SJCRH30 (cell line): ENCODE measurements at places on chromosomes 4 and X. TPM values are rescaled to one million over a fixed set of nuclear protein-coding genes. Genes with fewer than 3 reads are reported as not detected.

DNA sequence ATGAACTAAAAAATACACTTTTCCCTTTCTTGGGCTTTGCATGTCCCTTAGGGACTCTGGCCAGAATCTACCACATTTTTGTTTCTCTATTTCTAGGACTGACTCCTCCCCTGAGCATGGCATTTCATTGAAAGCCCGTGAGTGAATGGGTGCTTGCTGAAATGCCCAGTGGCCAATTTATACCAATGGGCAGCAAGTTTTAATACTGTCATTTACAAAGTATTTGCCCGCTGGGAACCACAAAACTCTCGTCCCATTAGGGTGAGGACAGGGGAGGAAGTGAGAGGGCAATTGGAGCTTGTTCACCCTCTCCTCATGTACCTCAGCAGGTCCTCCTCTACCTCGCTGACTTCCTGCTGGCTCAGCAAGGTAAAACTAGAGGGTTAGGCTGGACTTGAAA is 1.1 kb downstream of the SRPX2 start:
- no peak for DNase-seq

DNA sequence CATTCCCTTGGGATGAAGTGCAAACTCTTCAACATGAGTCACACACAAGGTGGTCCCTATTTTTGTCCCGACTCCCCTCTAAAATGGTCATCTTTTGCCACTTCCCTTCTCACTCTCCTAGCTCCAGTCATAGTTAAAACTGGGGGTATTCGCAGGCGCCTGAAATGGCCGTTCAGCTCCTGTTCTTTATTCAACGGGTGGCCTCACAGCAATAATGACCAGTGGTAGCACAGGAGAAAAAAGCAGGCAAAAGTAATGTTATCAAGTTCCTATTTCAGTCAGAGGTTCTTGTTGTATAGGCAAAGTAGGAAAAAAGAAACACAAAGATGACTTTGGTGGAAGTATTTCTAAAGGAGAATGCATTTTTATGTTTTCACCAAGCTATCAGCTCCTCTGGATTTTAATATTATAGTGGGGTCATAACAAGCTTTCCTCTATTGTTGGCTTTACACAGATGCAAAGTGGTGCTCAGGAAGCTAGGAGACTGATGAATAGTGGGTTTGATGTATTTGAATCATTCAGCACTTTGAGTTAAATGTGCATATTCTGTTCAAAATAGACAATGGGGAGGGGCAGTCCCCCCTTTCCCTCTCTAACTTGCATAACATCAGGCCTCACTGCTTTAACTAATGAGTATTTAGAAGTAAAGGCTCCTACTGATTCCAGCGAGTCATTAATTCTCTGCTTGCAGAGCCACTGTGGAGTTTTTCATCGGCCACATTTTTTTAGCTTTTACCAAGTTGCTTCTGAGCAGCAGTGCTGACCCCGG is 171.2 kb upstream of the NDP start:
- no peak for DNase-seq

GRCh38 chr4:43496188-43496587 is 603.7 kb downstream of the GRXCR1 start:
- DNase-seq: no peak

DNA sequence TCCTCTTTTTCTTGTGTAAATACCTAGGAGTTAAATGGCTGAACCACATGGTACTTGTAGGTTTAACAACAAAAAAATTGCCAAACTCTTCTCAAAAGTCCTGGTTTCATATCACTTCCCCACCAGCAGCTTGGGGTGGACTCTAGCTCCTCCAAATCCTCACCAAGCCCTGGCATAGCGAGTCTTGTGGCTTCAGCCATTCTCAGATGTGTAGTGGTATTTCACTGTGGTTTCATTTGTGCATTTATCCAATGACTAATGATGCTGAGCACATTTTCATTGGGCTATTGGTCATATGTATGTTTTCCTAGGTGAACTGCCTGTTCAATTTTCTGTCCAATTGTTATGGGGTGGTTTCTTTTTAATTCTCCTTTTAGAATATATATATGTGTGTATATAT is 249.3 kb downstream of the NLGN4X start:
- DNase-seq: no peak

- DNase-seq: no peak
Measured at GRCh38 chrX:129719931-129720530, 18.7 kb upstream of the XPNPEP2 start.

DNA sequence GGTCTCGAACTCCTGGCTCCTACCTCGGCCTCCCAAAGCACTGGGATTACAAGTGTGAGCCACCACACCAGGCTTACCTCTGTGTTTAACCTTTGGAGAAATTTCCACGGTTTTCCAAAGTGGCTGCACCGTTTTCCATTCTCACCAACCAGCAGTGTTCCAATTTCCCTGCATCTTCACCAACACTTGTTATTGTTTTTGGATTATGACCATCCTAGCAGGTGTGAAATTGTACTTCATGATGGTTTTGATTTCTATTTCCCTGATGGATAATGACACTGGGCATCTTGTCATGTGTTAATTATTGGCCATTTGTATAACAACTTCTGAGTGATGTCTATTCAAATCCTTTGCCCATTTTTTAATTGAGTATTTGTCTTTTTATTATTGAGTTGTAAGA is 2.7 kb upstream of the MAP3K15 start:
- DNase-seq: no peak

- DNase-seq: no peak
Measured at GRCh38 chr4:123858465-123858864, 461.9 kb downstream of the SPRY1 start.

GRCh38 chrX:15499976-15500375 is 631 bp upstream of the BMX start:
- DNase-seq: no peak

Gene CSAG2
- not detected in 2 replicates for total RNA-seq

Gene SERTM2
- 0.04 TPM in 1 of 2 replicates, not detected in the other for total RNA-seq

Gene NOCT
- total RNA-seq: 12.8 and 13.8 TPM in 2 replicates

Gene ZIC3
- not detected in 2 replicates for total RNA-seq

Gene RPL36A
- total RNA-seq: 3,964 and 4,118 TPM in 2 replicates

Gene CSAG3
- total RNA-seq: not detected in 2 replicates

Gene ARX
- total RNA-seq: not detected in 2 replicates
